Lung (tissue), 17 donors: ENCODE measurements at places on chromosomes 2 and 18. TPM values are rescaled to one million over a fixed set of nuclear protein-coding genes. Genes with fewer than 3 reads are reported as not detected.

GRCh38 chr18:3447068-3447894 lies 2.7 kb upstream of the TGIF1 start:
- no peaks in the 10 kb centered on the region for H3K27me3 ChIP-seq
- peaks cover 7% of the 10 kb centered on the region for H3K4me1 ChIP-seq
- peak overlapping the region; percentile 20 for H3K4me3 ChIP-seq
- H3K36me3 ChIP-seq: no peaks in the 10 kb centered on the region
- DNase-seq: peak; percentile 92

GRCh38 chr18:47436871-47437270 lies 185.4 kb upstream of the SKOR2 start:
- no peak for DNase-seq
- no peak overlapping the region for H3K4me3 ChIP-seq
- H3K27me3 ChIP-seq: no peaks in the 10 kb centered on the region
- H3K27ac ChIP-seq: no peak overlapping the region

- H3K4me3 ChIP-seq: no peak overlapping the region
- no peak overlapping the region for H3K27ac ChIP-seq
- H3K4me1 ChIP-seq: no peaks in the 10 kb centered on the region
- no peaks in the 10 kb centered on the region for H3K27me3 ChIP-seq
- H3K36me3 ChIP-seq: no peaks in the 10 kb centered on the region
- no peak for DNase-seq
These were observed 160.3 kb upstream of the VRK2 start for GRCh38 chr2:57886161-57886786.

The B4GALT6 gene
- 4.8 TPM for total RNA-seq

The INPP5D gene
- 24.9 TPM for total RNA-seq

GRCh38 chr2:218086478-218086877 lies 17.4 kb downstream of the RUFY4 start:
- no peaks in the 10 kb centered on the region for H3K4me1 ChIP-seq
- no peaks in the 10 kb centered on the region for H3K27me3 ChIP-seq
- no peak for DNase-seq
- H3K4me3 ChIP-seq: no peak overlapping the region

- peaks cover 5% of the 10 kb centered on the region for H3K36me3 ChIP-seq
- peak overlapping the region; percentile 100 for H3K27ac ChIP-seq
- H3K4me1 ChIP-seq: peaks cover 14% of the 10 kb centered on the region
- DNase-seq: no peak
These were observed 237 bp downstream of the SLC39A6 start for GRCh38 chr18:36128907-36129299.

DNA sequence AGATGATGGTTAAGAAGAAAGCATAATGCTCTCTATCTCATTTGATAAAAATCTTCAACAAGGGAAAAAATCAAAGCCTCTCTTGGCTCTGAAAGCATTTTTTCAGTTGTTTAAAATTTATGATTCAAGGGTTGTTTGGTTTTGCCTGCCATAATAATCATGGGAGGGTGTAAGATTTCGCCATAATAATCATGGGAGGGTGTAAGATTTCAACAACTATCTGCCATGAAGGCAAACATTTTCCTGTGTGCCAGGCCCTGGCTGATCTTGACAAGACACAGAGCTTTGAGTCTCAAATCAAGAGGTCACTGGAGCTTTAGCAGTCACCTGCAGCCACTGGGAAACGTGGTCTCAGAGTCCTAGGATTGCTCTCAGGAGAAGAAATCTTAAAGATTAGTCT lies 175.1 kb upstream of the PIEZO2 start:
- no peak overlapping the region for H3K4me3 ChIP-seq
- no peak overlapping the region for H3K27ac ChIP-seq
- no peaks in the 10 kb centered on the region for H3K36me3 ChIP-seq
- peaks cover 3% of the 10 kb centered on the region for H3K4me1 ChIP-seq

DNA sequence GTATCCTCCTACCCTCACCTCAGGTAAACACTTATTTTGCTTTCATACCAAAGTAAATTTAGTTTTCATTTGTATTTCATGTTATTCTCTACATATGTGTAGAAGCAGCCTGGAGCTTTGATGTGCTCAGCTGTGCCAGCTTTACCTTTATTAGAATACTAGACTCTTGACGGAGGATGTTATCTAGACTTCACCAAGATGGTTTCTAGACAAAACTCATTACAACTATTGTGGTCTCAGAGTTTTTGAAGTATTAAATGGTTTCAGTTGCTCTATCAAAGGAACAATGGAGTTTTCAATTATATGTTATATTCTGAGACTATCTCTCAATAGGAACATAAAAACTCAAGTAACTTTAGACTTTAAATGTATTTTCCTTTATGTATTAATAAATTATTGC lies 5.0 kb upstream of the IL18RAP start:
- no peak for DNase-seq
- H3K4me1 ChIP-seq: no peaks in the 10 kb centered on the region
- no peaks in the 10 kb centered on the region for H3K36me3 ChIP-seq
- H3K27me3 ChIP-seq: no peaks in the 10 kb centered on the region

- H3K27me3 ChIP-seq: no peaks in the 10 kb centered on the region
- H3K27ac ChIP-seq: no peak overlapping the region
- no peaks in the 10 kb centered on the region for H3K36me3 ChIP-seq
- DNase-seq: no peak
- H3K4me1 ChIP-seq: peaks cover 8% of the 10 kb centered on the region
These were observed 9.0 kb upstream of the MRPL19 start for GRCh38 chr2:75637568-75637967.

- no peaks in the 10 kb centered on the region for H3K36me3 ChIP-seq
- H3K4me3 ChIP-seq: no peak overlapping the region
- DNase-seq: peak; percentile 25
- H3K4me1 ChIP-seq: no peaks in the 10 kb centered on the region
- no peaks in the 10 kb centered on the region for H3K27me3 ChIP-seq
These were observed 620 bp upstream of the WDFY1 start for GRCh38 chr2:223945755-223946154.

The ALMS1 gene
- 30.5 TPM for total RNA-seq

GRCh38 chr2:99827296-99827999 lies 314.9 kb downstream of the AFF3 start:
- H3K4me1 ChIP-seq: peaks cover 12% of the 10 kb centered on the region
- DNase-seq: no peak
- H3K27me3 ChIP-seq: no peaks in the 10 kb centered on the region
- H3K4me3 ChIP-seq: no peak overlapping the region
- no peak overlapping the region for H3K27ac ChIP-seq
- H3K36me3 ChIP-seq: peaks cover 6% of the 10 kb centered on the region

The SERPINB13 gene
- total RNA-seq: 0.20 TPM

The STPG4 gene
- 1.0 TPM for total RNA-seq

GRCh38 chr2:216676630-216677029 lies 18.7 kb downstream of the IGFBP5 start:
- H3K4me1 ChIP-seq: peaks cover 4% of the 10 kb centered on the region
- no peak overlapping the region for H3K27ac ChIP-seq
- H3K4me3 ChIP-seq: no peak overlapping the region
- peaks cover 17% of the 10 kb centered on the region for H3K36me3 ChIP-seq
- no peak for DNase-seq

- DNase-seq: no peak
- H3K27ac ChIP-seq: no peak overlapping the region
- peaks cover 18% of the 10 kb centered on the region for H3K4me1 ChIP-seq
- H3K36me3 ChIP-seq: no peaks in the 10 kb centered on the region
These were observed 31.8 kb downstream of the CYRIA start for GRCh38 chr2:16633621-16634430.

- no peak overlapping the region for H3K4me3 ChIP-seq
- peak; percentile 71 for DNase-seq
- no peaks in the 10 kb centered on the region for H3K36me3 ChIP-seq
These were observed 23.4 kb upstream of the GLI2 start for GRCh38 chr2:120712180-120712681.

The CCDC68 gene
- 90.4 TPM for total RNA-seq

- H3K4me1 ChIP-seq: peaks cover 4% of the 10 kb centered on the region
- H3K27ac ChIP-seq: no peak overlapping the region
- no peak overlapping the region for H3K4me3 ChIP-seq
- no peaks in the 10 kb centered on the region for H3K27me3 ChIP-seq
- no peak for DNase-seq
These were observed 80.9 kb downstream of the ASAP2 start for GRCh38 chr2:9287400-9288045.

DNA sequence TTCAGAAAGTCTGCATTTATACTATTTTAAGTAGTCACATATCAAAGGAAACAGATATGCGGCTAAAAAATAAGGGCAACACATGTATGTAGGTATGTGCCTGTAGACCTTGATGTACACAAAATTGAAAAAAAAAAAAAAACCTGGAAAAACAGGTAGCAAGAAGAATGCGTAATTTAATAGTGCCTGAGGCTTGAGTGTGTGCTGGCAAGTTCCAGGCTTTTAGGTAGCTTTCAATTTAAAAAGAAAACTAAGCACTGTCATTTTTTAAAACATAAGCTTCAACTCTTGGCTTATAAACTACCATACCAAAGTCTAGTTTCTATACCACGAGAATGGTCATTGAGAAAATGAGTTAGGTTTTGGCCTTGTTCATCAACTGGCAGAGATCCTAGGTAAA lies 72.3 kb downstream of the OTX1 start:
- no peaks in the 10 kb centered on the region for H3K36me3 ChIP-seq
- no peak overlapping the region for H3K4me3 ChIP-seq
- H3K4me1 ChIP-seq: no peaks in the 10 kb centered on the region
- DNase-seq: no peak

- no peak for DNase-seq
- H3K4me3 ChIP-seq: no peak overlapping the region
- H3K27ac ChIP-seq: no peak overlapping the region
- no peaks in the 10 kb centered on the region for H3K27me3 ChIP-seq
- no peaks in the 10 kb centered on the region for H3K36me3 ChIP-seq
- H3K4me1 ChIP-seq: peaks cover 6% of the 10 kb centered on the region
These were observed 186.0 kb downstream of the ZNF385B start for GRCh38 chr2:179675435-179675834.

DNA sequence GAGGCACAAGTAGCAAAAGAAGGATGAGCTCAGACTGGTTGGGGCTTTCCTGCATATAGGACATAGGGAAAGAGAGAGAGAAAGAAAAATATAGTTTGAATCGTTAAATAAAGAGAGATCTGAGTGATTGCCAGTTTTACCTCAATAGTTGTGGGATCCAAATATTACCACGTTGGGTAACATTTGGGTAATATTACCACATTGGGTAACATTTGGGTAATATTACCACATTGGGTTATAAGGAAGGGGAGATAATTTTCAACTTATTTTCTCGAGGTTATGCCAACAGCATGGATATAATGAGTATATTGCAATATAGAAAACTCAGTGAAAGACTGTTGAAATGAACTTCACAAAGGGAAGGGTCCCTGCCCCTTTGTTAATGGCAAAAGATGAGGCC lies 20.7 kb downstream of the SP140 start:
- H3K36me3 ChIP-seq: no peaks in the 10 kb centered on the region
- no peak for DNase-seq
- no peaks in the 10 kb centered on the region for H3K4me1 ChIP-seq
- H3K27me3 ChIP-seq: no peaks in the 10 kb centered on the region

GRCh38 chr18:57533868-57534510 lies 52.5 kb downstream of the FECH start:
- no peaks in the 10 kb centered on the region for H3K36me3 ChIP-seq
- no peak for DNase-seq
- no peak overlapping the region for H3K27ac ChIP-seq
- H3K4me1 ChIP-seq: peaks cover 14% of the 10 kb centered on the region

GRCh38 chr18:41145516-41145915 lies 809.5 kb upstream of the PIK3C3 start:
- DNase-seq: no peak
- no peaks in the 10 kb centered on the region for H3K36me3 ChIP-seq
- H3K27ac ChIP-seq: no peak overlapping the region
- no peaks in the 10 kb centered on the region for H3K27me3 ChIP-seq

The CELF4 gene
- 2.2 TPM for total RNA-seq

DNA sequence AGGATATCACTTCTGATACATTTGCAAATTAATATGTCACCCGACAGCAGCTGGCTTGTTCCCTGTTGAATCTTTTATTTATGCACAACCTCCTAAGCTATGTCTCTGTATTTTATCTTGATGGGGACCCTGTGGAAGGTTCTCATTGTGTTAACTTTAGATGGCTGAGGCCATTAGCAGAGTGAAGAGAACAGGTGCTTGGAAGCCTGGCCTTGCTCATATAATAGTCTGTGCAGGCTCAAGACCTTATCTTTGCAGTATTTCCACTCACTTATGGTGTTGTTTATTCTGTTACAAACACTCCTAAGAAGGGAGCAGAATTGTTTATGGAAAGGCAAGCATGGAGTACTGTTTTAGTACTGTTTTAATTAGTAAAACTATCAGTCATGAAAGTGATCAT lies 107.6 kb downstream of the SETBP1 start:
- peaks cover 6% of the 10 kb centered on the region for H3K4me1 ChIP-seq
- H3K27ac ChIP-seq: no peak overlapping the region
- DNase-seq: no peak

DNA sequence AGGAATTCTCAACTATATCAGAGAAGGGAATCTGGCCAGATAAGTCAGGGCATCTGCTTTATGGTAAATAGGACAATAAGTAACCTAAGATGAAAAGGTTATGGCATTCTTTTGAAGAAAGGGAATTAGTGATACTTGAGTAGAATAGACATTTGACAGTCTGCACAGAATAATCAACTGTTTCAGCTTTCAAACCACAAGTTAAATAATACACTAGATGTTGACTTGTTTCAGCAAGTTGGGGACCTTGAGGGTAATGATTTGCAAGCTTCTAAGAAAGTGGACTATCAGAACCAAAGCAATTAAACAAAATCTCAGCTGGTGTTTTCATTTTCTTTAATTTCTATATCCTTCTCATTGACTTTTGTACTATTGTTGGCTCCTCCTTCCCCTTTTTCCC lies 54.5 kb downstream of the SLC39A10 start:
- H3K27me3 ChIP-seq: no peaks in the 10 kb centered on the region
- DNase-seq: no peak
- no peak overlapping the region for H3K27ac ChIP-seq
- H3K4me1 ChIP-seq: no peaks in the 10 kb centered on the region
- H3K4me3 ChIP-seq: no peak overlapping the region

The DSG1 gene
- not detected for total RNA-seq

DNA sequence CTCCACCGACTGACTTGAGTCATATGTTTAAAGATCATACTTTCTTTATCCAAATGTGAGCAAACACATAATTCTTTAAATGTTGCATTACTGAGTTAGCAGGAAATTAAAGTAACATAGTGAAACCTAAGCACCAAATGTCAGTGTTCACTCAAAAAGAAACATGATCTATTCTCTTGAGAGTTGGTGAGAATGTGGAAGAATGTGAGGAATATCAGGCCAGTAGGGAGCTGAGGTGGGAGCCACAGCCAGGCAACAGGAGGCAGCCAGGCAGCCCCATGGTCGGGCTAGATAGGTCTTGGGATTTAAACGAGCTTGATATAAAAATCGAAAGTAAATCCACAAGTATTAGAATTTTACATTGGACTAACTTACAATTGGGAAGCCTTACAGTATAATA lies 198.1 kb upstream of the SH3BP4 start:
- no peak overlapping the region for H3K4me3 ChIP-seq
- no peak overlapping the region for H3K27ac ChIP-seq
- H3K36me3 ChIP-seq: no peaks in the 10 kb centered on the region
- H3K27me3 ChIP-seq: no peaks in the 10 kb centered on the region

The CGREF1 gene
- total RNA-seq: 0.89 TPM

The STEAP3 gene
- total RNA-seq: 47.8 TPM

GRCh38 chr2:39875914-39876267 lies 96.8 kb upstream of the THUMPD2 start:
- H3K4me1 ChIP-seq: no peaks in the 10 kb centered on the region
- H3K27ac ChIP-seq: no peak overlapping the region
- H3K27me3 ChIP-seq: no peaks in the 10 kb centered on the region
- H3K36me3 ChIP-seq: no peaks in the 10 kb centered on the region
- peak; percentile 2 for DNase-seq
- no peak overlapping the region for H3K4me3 ChIP-seq

The KIF3C gene
- 6.2 TPM for total RNA-seq

- no peaks in the 10 kb centered on the region for H3K4me1 ChIP-seq
- no peak overlapping the region for H3K4me3 ChIP-seq
- H3K27me3 ChIP-seq: no peaks in the 10 kb centered on the region
- no peak overlapping the region for H3K27ac ChIP-seq
- DNase-seq: no peak
- H3K36me3 ChIP-seq: no peaks in the 10 kb centered on the region
These were observed 263.1 kb downstream of the CDH20 start for GRCh38 chr18:61596296-61596695.
